ENCODE measurements at places on chromosomes 4 and X.

GRCh38 chr4:22434895-22435294 lies 81.0 kb downstream of the ADGRA3 start:
- no peak for DNase-seq

DNA sequence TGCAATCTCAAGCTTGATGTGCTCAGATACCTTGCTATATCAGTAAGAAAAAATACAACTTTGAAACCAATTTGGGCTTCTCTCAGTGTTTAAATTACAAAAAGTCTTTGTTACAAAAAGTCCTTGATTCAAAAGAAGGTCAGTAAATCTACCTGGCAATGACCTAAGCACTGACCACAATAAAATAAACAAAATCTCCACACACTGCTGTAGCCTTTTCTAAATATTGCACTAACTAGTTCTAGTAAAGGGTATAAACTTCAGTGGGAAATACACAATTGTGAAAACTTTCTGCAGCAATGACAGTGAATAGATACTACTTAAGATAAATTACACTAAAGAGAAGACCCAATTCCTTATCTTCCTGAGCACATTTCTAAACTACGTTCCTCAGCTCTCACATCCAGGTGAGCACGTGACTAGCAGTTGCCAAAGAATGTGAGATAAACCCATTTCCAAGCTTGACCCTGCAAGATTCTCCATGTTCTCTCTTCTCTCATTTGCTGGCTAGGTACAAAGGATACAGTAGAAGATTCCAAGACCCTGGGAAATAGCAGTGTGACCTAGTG lies 81.4 kb upstream of the GPR34 start:
- DNase-seq, result no peak

GRCh38 chr4:137200322-137200721 lies 332.0 kb downstream of the PCDH18 start:
- no peak for DNase-seq

GRCh38 chr4:77992581-77992980 lies 64.5 kb upstream of the FRAS1 start:
- no peak for DNase-seq

DNA sequence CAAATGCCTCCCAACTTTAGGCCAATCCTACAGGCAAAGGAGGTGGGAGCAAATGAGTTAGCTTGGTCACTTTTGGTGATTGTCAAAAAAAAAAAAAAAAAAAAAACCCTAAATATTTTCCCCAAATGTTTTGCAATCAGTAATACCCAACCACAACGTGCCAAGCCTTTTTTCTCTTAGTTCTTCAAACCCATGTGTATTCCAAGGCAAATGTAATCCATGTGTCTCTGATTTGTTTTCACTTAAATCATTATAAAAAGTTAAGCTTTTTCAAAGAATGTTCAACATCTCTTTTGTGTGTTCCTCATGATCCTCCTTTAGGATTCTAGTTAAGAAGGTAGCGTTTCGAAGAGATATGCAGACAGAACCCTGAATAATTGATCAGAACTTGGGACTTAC lies 328.4 kb downstream of the PAPSS1 start:
- DNase-seq, result no peak

DNA sequence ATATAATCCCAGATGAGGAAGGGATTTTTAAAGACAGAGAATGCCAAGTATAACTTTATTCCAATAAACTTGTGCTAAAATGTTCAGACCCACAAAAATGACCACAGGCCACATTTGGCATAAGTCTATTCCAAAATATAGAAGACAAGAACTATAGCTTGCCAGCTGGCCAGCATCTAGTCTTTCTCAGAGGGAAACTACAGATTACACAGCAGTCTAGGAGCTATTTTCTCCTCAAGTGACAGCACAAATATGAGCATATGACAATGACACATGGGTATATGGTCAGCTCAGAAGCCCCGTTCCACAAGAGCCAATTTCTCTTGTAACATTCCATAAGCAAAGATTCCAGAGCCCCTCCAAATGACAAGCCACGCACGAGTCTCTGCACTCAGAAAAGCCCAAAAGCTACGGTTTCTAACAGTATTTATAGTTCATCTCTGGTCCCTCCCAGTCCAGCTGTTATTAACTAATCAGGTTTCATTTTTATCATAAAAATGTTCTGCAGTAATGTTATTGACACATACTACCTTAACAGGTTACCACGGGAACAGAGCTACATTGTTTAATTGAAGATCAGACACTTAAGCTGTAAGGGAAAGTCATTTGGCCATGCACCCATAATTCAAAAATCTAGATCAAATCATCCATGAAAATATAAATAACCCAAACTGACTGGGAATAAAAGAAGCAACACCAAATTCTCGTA lies 70.3 kb downstream of the RAB28 start:
- DNase-seq, result no peak

GRCh38 chr4:187118602-187119120 lies 395.0 kb upstream of the FAT1 start:
- DNase-seq, result no peak

GRCh38 chr4:69054578-69055200 lies 41.6 kb upstream of the UGT2B7 start:
- DNase-seq, result no peak

GRCh38 chr4:124934916-124935315 lies 222.4 kb upstream of the ANKRD50 start:
- no peak for DNase-seq

DNA sequence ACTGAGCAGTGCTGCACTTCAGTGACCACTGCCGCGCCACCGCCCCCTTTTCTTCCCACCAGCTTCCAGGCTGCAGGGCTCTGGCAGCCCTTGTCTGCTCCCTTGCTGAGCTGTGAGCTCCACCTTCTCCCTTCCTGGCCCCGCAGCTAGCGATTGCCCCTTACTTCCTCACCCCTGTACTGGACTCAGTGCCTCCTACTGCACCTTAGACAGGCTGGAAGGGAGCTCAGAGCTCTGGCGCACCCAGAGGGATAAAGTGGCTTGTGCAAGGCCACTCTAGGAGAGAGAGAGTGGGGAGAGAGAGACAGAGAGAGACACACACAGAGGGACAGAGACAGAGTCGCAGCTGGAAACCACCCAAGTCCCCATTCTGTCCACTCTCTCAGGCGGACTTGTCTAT lies 6.0 kb downstream of the RASL11B start:
- DNase-seq, result no peak

GRCh38 chr4:153434190-153434589 lies 32.0 kb upstream of the TMEM131L start:
- no peak for DNase-seq

GRCh38 chr4:176608346-176608745 lies 184.4 kb downstream of the VEGFC start:
- DNase-seq, result no peak

DNA sequence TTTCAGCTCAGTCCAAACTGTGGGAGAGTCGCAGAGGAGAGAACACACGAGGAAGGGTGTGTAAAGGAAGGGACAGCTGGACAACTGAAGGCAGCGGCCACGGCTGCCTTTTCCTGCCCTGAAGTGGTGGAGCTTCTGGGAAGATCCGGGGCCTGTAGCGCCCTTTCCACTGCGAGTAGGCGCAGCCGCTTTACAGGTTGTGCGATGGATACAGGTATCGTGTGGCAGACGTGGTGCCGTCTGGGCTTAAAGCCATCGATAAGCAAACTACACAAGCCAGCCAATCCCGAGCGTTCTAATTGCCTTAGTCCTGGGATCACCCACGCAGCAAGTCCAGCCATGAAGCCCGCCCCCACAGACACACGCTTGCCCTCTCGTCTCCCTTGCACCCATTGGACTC lies 15.4 kb downstream of the NKX6-1 start:
- DNase-seq, result no peak

- DNase-seq, result no peak
Measured at GRCh38 chr4:44725166-44725565, 1.2 kb downstream of the GNPDA2 start.

DNA sequence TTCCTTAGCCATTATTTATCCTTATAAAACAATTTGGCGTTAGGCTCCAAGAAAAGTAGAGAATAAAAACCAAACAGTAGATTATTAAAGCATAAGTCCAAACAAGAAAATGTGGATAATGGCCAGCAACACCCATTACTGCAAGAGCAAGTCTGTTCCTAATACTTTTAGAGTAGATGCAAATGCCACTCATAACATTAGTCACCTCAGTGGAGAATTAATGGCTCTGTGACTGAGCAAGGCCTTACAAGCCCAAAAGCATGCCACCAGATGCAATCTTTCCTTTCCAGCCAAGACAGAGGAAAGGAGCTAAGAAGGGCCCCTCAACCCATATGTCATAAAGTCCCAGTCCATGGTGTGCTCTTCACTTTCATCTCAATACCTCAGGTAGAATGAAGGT lies 373.8 kb downstream of the OPHN1 start:
- no peak for DNase-seq

Measured in activated T-cell treated with anti-CD3 and anti-CD28 coated beads for 4 hours (primary cell).